ENCODE measurements at places on chromosomes 11 and 22. TPM values are rescaled to one million over a fixed set of nuclear protein-coding genes. Genes with fewer than 3 reads are reported as not detected.

DNA sequence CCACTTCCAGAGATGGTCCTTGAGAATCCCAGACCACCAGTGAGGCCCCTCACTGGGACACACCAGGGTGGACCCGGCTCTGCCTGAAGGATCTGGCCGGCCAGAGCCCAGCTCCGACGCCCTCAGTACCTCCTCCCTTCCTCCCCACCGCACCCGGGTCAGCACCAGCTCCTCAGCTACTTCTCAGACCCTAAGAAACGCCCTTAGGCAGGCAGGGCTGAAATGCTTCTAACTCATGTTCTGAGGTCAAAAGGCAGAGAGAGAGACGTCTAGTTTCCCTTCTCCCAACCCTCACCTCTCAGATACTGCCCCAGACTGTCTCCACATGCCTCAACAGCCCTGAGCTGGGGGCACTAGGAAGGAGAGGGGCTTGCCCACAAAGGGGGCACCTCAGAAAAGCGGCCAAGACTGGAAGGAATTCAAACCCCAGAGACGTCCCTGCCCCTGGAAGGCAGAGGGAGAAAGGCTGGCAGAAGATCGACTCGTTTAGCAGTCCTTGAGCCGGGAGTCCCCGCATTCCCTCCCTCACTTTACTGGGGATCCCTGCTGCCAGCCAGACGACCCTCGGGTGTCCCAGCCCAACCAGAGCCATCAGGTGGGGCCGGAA lies 539 bp downstream of the USH1C start:
- no peak for DNase-seq

DNA sequence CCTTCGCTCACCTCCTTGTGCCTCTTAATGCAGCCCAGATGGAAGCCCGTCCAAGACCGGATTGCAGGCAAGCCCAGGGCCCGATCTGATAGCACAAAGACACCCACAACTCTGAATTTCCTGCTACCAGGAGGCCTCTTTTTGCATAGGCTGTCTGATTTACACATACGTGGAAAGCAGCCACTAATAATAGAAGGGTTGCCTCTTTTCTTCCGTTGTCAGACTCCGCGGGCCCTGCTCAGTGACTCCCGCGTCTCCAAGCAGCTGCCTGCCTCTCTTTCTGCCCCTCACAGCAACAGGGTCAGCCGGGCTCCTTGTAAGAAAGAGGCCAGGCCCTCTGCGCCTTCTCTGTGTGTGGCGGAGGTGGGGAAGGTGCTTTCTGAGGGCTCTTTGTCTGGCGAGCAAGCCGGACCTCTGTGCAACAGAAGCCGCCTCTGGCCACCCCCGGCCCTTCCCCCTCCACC lies 26.7 kb downstream of the FLI1 start:
- no peak for DNase-seq

DNA sequence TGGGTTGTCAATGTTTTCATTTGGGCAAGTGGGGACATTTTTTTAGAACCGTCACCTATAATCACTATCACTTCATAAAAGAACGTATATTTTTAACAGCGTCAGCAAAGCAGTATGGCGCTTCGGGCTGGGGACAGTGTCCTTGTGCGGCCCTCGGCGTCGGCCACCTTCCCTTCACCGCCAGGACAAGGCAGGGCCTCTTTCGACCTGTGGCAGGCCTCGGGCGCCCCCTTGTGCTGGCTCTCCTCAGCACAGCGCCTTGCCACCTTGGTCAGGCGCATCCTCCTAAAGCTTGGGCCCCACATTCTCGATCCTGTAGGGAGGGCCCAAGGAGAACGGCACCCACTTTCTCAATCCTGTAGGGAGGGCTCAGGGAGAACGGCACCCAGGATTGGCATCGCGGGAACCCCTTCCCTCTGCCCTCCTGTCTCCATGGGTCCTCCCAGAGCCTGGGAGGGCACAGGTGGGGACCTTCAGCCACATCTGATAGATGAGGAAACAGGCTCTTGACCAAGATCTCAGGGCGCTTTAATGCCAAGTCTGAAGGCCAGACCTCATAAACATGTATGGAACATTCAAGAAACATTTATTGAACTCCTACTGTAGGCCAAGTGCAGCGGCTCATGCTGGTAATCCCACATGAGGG lies 11.5 kb upstream of the FADD start:
- DNase-seq = peak; percentile 90

DNA sequence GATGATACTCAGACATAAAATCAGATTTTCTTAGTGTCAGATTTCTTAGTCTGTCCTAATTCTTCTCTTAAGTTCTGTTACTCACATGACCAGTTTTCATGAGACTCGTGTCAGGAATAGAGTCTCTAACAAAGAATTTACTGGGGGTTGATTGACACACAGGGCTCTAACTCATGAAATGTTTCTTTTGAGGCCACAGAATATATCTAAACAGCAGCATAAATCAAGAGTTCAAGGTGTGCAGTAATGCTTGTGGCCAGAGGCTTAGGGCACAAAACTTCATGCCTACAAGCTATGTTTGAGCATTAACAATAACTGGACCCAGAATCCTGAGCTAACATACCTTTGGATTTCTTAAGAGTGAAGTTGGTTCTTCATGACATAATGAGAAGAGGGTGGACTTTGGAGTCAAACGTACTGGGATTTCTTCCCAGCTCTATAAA lies 237.2 kb downstream of the DDX10 start:
- no peak for DNase-seq

The APOL4 gene
- total RNA-seq = 0.28 TPM

The SGSM1 gene
- total RNA-seq = 2.4 TPM
